Subcutaneous adipose tissue (tissue), 4 donors: ENCODE measurements at places on chromosomes 7 and 10. TPM values are rescaled to one million over a fixed set of nuclear protein-coding genes. Genes with fewer than 3 reads are reported as not detected.

Gene CALML5
- not detected for total RNA-seq

Gene HACD1
- 47.5 TPM for total RNA-seq

Gene GPR37
- 0.51 TPM for total RNA-seq

Gene IMMP2L
- total RNA-seq = 19.0 TPM

Gene RASSF4
- total RNA-seq = 99.4 TPM

Gene SPDYE2
- not detected for total RNA-seq

Gene CDK1
- 8.8 TPM for total RNA-seq

Gene VSTM2A
- not detected for total RNA-seq

Gene CH25H
- total RNA-seq = 1.8 TPM

Gene SORCS1
- 0.16 TPM for total RNA-seq

Gene LIPJ
- total RNA-seq = not detected

Gene ENO4
- total RNA-seq = not detected

Gene ATOH7
- total RNA-seq = not detected

Gene FEZF1
- not detected for total RNA-seq

Gene ZNF239
- total RNA-seq = 3.6 TPM

Gene HABP2
- not detected for total RNA-seq

Gene ZNF467
- 5.3 TPM for total RNA-seq

Gene SNX8
- 17.7 TPM for total RNA-seq

Gene TYW1B
- 6.6 TPM for total RNA-seq

Gene AKR1C1
- total RNA-seq = 430 TPM

Gene NUDT13
- 2.1 TPM for total RNA-seq

Gene NRCAM
- 41.4 TPM for total RNA-seq

Gene ADGRA1
- not detected for total RNA-seq

Gene STEAP2
- 21.2 TPM for total RNA-seq

Gene PTPN20
- total RNA-seq = 1.2 TPM

Gene NKX1-2
- total RNA-seq = not detected

Gene CARD11
- 1.2 TPM for total RNA-seq

Gene INSYN2A
- not detected for total RNA-seq

Gene PWWP2B
- total RNA-seq = 9.5 TPM
